ENCODE measurements at places on chromosomes 4 and X.
A peak's percentile ranks its signal among the peaks of the same experiment; 100 is the strongest.

DNA sequence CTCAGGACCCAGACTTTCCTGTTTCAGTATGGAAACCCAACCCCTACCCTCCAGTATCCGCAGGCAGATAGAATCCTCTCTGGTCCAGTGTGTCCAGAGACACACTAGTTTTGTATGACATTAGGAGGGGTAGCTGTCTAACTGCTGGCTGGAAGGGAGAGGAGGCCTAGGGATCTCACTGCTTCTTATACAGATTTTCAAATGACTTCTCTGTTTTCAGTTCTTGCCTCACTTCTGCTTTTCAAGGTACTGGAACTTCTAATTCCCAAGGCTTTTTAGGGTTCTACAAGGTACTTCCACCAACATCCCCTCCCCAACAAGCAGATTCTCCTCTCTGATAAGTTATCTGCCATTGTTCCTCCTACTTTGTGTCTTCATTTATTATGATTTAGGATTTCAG lies 6.1 kb downstream of the SGCB start:
- no peak for DNase-seq

DNA sequence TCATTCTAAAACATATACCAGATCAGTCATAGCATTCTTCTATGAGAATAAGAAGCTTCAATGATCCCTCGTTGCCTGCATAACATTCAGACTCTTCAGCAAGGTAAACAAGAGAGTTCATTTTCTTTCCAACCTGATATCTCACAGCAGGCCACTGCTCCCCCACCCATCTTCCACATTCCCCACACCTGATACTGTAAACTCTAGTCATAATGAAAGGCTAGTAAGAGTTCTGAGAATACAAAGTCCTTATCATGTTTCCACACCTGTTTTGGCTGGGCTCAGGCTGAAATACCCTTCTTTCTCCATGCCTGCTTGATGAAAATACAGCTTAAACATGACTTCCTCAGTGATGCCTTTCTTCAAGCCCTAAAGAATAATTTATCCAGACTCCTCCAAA lies 2.3 kb upstream of the AASDH start:
- DNase-seq = no peak

- DNase-seq = no peak
Observed at GRCh38 chrX:21800344-21800770, 39.1 kb upstream of the MBTPS2 start.

GRCh38 chr4:107577743-107578142 lies 142.3 kb downstream of the PAPSS1 start:
- no peak for DNase-seq

GRCh38 chr4:143399113-143399949 lies 62.7 kb downstream of the GAB1 start:
- DNase-seq = no peak

GRCh38 chr4:144705601-144706590 lies 59.9 kb downstream of the HHIP start:
- no peak for DNase-seq

GRCh38 chr4:17055788-17056187 lies 157.3 kb upstream of the LDB2 start:
- peak; percentile 24 for DNase-seq
